ENCODE measurements at places on chromosomes 4 and X. TPM values are rescaled to one million over a fixed set of nuclear protein-coding genes. Genes with fewer than 3 reads are reported as not detected.

The DUSP21 gene
- total RNA-seq: not detected

The TBX22 gene
- not detected for total RNA-seq

GRCh38 chr4:162164906-162165510 lies 1.2 kb upstream of the FSTL5 start:
- no peak overlapping the region for H3K27ac ChIP-seq
- no peaks in the 10 kb centered on the region for H3K4me1 ChIP-seq

DNA sequence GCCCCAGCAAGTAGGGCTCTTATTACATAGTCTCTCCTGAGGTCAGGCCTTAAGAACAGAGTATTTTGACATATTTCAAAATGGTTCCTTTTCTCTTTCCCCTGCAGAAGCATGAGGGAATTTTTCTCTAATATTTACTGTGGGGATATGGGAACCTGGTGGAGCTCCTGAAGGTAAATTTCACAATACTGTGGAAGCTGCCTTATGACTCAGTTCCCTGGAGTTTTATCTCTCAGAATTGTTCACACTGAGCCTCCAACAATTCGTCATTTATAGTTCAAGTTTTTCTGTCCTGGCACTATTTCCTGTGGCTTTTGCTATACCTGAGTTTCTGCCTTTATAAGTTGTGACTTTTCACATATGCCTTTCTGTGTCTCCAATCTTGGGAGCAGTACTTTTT lies 607.2 kb upstream of the NDST4 start:
- H3K4me3 ChIP-seq: no peak overlapping the region
- H3K27me3 ChIP-seq: no peaks in the 10 kb centered on the region
- no peak overlapping the region for H3K27ac ChIP-seq
- DNase-seq: no peak
- no peaks in the 10 kb centered on the region for H3K36me3 ChIP-seq

DNA sequence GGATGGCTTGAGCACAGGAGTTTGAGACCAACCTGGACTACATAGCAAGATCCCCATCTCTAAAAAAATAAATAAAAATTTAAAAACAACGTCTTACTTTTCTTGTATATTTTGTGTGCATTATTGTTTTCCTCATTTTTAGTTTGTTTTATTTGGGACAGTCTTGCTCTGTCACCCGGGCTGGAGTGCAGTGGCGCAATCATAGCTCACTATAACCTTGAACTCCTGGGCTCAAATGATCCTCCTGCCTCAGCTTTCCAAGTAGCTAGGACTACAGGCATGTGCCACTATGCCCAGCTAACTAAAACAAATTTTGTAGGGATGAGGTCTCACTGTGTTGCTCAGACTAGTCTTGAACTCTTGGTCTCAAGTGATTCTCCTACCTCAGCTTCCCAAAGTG lies 9.5 kb upstream of the SMIM14 start:
- H3K27me3 ChIP-seq: no peaks in the 10 kb centered on the region
- no peaks in the 10 kb centered on the region for H3K36me3 ChIP-seq
- no peaks in the 10 kb centered on the region for H3K4me1 ChIP-seq
- no peak for DNase-seq
- no peak overlapping the region for H3K27ac ChIP-seq
